ENCODE measurements at places on chromosomes 7 and 10. TPM values are rescaled to one million over a fixed set of nuclear protein-coding genes. Genes with fewer than 3 reads are reported as not detected.

The PDGFA gene
- total RNA-seq = 0.70 TPM

The NXPH1 gene
- not detected for total RNA-seq

The PCLO gene
- not detected for total RNA-seq

The C10orf71 gene
- not detected for total RNA-seq

The ADAM12 gene
- total RNA-seq = 1.3 TPM

The PRPS1L1 gene
- not detected for total RNA-seq

The ASZ1 gene
- total RNA-seq = not detected

The MORN4 gene
- 2.6 TPM for total RNA-seq

The ASAH2 gene
- total RNA-seq = 2.1 TPM

The ABCB4 gene
- not detected for total RNA-seq

The C10orf53 gene
- total RNA-seq = not detected

The OR6B1 gene
- not detected for total RNA-seq

The CUZD1 gene
- 1.8 TPM for total RNA-seq

The TAS2R4 gene
- 0.73 TPM for total RNA-seq

The GNG11 gene
- not detected for total RNA-seq

The OR2F2 gene
- total RNA-seq = not detected

The CRYGN gene
- 0.35 TPM for total RNA-seq

The CHN2 gene
- total RNA-seq = 6.8 TPM

The CLDN15 gene
- total RNA-seq = 20.6 TPM

DNA sequence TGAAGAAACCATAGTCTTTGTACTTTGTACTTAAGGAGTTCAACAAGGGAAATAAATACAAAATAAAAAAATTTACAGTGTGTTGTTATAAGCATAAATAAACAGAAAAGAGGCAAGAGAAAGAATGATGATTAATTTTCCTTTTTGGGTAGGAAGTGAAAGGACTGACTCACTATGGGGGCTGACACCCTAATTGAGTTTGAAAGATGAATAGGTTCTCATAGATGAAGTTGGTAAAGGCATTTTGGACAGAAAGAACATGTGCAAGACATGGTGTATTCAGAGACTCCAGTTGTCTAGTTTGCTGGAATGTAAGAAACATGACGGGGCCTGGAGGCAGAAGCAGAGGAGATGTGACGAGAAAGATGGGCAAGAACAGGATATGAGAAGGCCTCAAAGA is 83.7 kb downstream of the VPS50 start:
- DNase-seq = no peak

DNA sequence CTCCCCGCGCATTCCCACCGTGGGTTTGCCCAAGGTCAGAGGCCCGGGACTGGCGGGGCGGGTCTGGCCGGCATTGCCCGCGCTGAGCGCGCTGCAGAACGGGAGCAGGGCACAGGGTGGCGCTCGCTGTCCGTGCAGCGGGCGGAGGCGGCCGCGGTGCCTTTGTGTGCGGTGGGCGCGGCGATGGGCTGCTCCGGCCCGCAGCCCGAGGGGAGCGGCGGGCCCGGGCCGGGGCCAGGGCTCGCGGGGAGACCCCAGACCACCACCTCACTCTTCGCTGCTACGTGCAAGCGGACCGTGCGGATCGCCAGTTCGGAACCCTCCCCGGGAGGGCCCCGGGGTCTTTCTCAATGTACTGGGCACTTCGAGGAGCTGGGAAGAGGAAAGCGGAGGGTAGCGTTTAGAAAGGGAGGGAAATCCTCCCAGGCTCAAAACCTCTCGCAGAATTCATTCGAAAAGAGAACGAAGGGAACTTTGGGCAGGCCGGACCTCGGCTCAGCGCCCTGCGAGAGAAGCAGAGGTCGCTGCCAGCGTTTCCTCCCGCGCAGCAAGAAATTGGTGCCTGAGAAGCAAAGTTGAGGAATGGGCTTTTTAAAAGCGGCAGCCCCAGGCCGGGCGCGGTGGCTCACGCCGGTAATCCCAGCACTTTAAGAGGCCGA is 8.5 kb downstream of the SP8 start:
- no peak for DNase-seq

DNA sequence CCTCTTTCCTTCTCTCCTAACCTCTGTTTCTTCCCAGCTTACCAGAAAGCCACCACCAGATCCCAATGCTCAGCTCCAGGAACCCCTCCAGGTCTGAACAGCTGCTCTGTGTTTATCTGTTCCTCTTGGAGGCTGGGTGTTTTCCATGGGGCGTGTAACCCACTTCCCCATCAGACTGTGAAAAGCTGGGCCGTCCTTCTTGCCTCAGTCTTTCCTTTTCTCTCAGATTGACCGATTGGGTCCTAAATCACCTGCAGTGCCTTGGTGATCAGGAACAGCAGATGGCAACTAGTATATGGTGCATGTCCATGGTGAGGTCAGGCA is 4.8 kb downstream of the SH3PXD2A start:
- DNase-seq = no peak

DNA sequence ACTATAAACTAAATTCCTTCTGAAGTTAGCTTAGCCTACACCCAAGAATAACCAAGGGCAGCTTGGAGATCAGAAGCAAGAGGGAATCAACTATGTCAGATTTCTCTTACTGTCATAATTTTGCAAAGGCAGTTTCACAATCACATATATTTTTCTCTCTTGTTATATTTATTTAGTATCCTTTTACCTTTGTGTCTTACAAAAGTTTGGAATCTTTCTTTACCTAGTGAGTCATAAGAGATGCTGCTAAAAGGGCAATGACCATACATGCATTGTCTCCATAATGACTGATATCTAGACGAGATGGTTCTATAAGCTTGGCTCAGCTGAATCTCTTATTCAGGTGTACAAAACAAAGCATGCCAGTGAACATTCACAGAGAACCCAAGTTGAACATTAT is 61.1 kb downstream of the PPP1R17 start:
- DNase-seq = no peak

- DNase-seq = no peak
Measured at GRCh38 chr10:31942892-31943291, 14.3 kb upstream of the ARHGAP12 start.

- DNase-seq = no peak
Measured at GRCh38 chr7:363626-364025, 73.7 kb downstream of the FOXL3 start.

- DNase-seq = no peak
Measured at GRCh38 chr10:116694243-116694926, 48.0 kb downstream of the HSPA12A start.

DNA sequence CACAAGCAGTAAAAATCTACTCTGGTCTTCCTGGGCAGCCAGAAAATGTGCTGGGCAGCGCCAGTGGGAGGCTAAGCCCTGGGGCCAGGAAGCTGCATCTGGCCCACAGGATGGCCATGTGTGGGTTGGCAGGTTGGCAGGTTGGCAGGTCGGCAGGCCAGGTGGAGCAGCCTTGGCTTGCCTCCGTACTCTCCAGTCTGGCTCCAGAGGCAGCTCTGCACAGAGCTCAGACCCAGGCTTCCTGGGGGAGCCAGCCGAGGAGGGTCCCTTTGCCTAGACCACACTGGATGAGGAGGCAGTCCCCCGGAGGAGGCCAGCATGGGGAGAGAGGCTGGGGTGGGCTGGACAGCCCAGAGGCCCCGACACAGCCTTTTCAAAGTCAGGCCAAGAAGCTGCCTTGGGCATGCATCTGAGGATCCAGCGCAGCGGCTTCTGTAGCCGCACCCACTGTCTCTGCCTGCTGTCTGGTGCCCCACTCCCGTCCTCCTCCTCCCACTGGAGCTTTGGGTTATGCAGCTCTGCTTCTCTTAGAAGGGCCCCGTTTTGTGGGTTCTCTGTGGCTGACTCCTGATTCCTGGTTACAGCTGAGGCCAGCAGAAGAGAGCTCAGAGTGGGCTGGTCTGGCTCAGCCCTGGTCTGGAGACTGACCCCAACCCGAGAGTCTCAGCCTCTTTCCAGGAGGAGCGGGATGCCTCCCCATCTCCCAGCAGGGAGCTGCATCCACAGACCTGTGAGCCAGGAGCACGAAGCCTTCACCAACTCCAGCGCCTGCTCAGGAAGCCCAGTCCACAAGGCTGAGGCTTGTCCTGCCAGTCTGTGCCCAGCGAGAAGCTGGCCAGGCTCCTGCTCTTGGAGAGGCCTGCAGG is 44.6 kb downstream of the CFAP46 start:
- no peak for DNase-seq

DNA sequence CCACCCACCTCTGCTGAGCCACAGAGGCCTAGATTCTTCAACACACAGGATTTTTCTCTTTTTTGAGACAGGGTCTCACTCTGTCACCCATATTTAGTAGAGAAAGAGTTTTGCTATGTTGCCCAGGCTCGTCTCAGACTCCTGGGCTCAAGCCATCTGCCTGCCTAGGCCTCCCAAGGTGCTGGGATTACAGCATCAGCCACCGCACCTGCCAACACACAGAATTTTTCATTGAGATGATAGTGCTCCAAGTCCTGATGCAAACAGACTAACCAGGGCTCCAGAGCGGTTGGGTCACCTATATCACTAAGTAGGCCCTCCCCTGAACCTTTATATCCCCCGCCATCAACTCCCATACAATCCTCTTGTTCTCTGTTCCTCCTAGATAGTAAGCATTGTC is 24.4 kb upstream of the ADRB1 start:
- DNase-seq = no peak

- no peak for DNase-seq
Measured at GRCh38 chr10:126669168-126669567, 1.3 kb downstream of the C10orf90 start.

- DNase-seq = no peak
Measured at GRCh38 chr7:140697447-140698143, 1.1 kb downstream of the NDUFB2 start.

- no peak for DNase-seq
Measured at GRCh38 chr7:52811537-52811936, 223.9 kb upstream of the POM121L12 start.

- no peak for DNase-seq
Measured at GRCh38 chr10:64484811-64485330, 963.7 kb downstream of the REEP3 start.

- no peak for DNase-seq
Measured at GRCh38 chr10:101566333-101567164, 21.5 kb downstream of the POLL start.

- DNase-seq = no peak
Measured at GRCh38 chr7:44065431-44066110, at the start of gene PGAM2. TSS of gene PGAM2 (minus strand) at chr7:44065567. CDS start at chr7:44065529, 38 bp downstream.

- no peak for DNase-seq
Measured at GRCh38 chr10:72259491-72260238, 14.1 kb upstream of the DDIT4 start.

DNA sequence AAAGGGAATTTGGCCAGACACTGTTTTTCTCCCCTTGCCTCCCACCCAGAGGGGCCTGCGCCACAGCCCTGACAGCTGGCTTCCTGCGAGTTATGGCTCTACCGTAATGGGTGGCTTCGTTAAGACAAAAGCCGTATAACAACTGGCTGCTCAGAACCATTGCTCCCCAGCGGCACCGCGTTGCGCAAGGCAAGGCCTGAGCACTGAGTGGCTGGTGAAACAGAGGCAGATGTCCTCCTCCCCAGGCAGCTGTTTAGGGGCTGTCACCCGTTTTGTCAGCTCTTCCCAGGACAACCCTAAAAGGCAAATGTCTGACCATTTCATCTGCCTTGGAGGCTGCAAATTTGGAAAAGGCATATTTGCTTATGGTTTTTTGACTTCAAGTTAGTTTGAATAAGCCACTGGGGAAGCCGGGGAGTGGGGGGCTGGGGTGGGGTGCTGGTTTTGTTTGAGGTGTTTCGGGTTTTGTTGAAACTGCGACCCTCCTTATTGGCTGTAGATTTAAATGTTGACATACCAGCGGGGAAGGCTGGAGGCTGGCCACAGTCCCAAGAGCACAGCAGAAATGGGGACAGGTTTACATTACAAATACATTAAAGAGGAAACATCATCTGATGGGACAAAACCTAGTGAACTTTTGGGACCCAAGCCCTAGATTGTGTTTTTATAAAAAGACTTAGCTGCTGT is 681 bp upstream of the SPOCK2 start:
- DNase-seq = peak; percentile 68

DNA sequence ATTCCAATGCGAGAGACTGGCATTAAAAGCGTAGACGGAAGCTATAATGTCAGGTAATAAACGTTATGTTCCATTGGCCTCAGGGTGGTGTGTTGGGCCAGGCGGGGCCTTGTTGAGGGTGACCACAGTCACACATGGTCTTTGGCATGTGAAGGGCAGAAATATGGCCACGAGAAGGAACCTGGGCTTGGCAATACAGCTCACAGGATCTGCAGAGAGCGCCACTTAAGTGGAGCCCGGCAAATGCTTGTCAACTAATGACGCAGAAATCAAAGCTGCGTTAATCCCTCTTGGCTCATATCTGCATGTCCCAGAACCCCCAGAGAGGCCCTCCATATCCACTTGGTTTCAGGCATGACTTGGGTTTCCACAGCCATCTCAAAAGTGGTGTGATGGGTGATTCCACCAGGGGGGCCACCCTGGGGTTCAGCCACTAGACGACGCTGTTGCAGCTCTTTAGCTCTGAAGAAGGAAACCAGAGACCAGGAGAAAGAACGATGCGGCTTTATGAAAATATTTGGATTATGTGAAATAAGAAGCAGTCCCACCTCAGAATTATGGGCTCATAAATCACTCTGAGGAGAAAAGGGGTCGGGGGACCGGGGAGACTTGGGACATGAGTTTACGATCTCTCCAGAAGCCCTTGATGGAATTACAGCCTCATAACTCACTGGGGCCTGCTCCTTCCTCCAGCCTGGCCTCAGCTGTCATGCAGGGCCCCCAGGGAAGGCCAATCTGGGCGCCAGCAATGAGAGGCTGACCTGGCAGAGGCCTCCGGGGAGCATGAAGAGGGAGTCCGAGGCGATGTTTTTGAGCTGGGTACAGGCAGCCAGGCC is 462.5 kb downstream of the PLXNA4 start:
- DNase-seq = no peak

GRCh38 chr7:41261080-41261479 is 441.8 kb downstream of the INHBA start:
- no peak for DNase-seq

DNA sequence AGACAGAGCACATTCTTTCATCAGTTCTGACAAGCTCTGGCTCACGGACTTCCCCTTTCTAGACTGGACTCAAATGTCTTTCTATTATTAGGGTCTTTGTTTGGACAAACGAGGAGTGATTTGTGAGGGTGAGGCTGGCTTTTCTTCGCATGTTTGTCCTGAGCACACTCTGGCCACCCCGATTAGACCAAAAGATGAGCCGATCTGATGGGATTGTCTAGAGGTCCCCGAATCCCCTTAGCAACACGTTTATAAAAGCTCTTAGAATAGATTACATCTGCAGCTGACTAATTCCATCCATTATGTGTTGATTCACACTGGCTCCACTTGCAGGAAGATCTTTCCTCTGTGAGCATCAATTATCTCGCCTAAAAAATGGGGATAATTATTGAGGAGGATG is 675.4 kb upstream of the AUTS2 start:
- no peak for DNase-seq

- DNase-seq = no peak
Measured at GRCh38 chr7:89064831-89065230, 269.3 kb upstream of the TEX47 start.
